ENCODE measurements at places on chromosomes 1 and 21.

DNA sequence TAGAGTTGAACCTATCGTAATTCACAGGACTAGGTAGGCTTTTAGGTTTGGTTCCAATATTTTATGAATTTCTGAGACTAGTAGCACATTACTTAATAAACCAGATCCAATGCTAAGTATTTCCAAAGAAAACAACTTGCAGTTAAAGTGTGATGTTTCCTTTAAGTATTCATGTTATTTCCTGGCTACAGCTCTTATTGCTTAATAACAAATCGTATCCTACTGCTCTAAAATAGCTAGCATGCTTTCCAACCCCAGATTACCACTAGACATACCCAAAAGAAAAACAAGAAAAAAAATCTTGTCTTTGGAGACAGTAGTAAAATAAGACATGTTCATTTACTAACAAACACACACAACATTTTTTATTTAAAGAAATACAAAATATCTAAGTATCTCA is 898 bp downstream of the KRTAP27-1 start:
- no peaks in the 10 kb centered on the region for H3K36me3 ChIP-seq
- no peaks in the 10 kb centered on the region for H3K27me3 ChIP-seq
- H3K4me3 ChIP-seq, result no peak overlapping the region
- no peak overlapping the region for H3K27ac ChIP-seq
- no peak for DNase-seq
- H3K4me1 ChIP-seq, result no peaks in the 10 kb centered on the region

DNA sequence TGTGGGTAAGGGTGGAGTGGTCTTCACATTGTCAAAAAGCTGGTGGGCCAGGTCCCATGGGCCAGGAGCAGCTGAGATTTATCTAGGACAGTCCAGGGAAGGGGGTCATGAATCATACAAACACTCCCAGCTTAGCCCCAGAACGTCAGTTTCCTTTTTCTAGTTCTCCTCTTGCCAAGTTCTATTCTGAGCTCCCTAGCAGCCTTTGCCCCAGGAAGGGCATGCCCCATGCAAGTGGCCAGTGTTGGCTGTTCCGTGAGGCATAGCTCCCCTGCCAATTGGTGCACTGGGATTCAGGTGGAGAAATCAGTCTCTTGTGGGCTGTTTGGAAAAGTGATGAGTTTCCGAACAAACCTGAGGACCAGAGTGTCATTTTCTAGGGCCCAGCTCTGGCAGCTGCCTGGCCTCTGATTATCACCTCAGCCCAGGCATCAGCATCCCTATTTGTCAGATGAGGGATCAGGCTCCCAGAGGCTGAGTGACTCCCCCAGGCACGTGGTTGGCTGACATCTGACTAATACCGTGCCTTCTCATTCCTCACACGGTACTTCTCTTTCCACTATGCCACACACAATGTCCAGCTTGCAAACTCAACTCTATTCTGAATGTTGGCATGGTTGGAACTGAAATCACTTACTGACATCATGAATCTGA is 14.2 kb upstream of the MYOM3 start:
- H3K27me3 ChIP-seq, result peaks cover 6% of the 10 kb centered on the region
- H3K27ac ChIP-seq, result no peak overlapping the region
- no peaks in the 10 kb centered on the region for H3K4me1 ChIP-seq
- H3K36me3 ChIP-seq, result peaks cover 2% of the 10 kb centered on the region
- no peak for DNase-seq

GRCh38 chr21:44773291-44773932 is 28.2 kb downstream of the UBE2G2 start:
- H3K4me3 ChIP-seq, result no peak overlapping the region
- H3K27me3 ChIP-seq, result no peaks in the 10 kb centered on the region
- H3K4me1 ChIP-seq, result peaks cover 7% of the 10 kb centered on the region
- H3K27ac ChIP-seq, result no peak overlapping the region
- DNase-seq, result no peak

GRCh38 chr1:21619375-21619947 is 49.7 kb downstream of the RAP1GAP start:
- H3K4me1 ChIP-seq, result peaks cover 6% of the 10 kb centered on the region
- peaks cover 37% of the 10 kb centered on the region for H3K27me3 ChIP-seq
- H3K27ac ChIP-seq, result no peak overlapping the region
- no peak overlapping the region for H3K4me3 ChIP-seq
- no peaks in the 10 kb centered on the region for H3K36me3 ChIP-seq
- no peak for DNase-seq

DNA sequence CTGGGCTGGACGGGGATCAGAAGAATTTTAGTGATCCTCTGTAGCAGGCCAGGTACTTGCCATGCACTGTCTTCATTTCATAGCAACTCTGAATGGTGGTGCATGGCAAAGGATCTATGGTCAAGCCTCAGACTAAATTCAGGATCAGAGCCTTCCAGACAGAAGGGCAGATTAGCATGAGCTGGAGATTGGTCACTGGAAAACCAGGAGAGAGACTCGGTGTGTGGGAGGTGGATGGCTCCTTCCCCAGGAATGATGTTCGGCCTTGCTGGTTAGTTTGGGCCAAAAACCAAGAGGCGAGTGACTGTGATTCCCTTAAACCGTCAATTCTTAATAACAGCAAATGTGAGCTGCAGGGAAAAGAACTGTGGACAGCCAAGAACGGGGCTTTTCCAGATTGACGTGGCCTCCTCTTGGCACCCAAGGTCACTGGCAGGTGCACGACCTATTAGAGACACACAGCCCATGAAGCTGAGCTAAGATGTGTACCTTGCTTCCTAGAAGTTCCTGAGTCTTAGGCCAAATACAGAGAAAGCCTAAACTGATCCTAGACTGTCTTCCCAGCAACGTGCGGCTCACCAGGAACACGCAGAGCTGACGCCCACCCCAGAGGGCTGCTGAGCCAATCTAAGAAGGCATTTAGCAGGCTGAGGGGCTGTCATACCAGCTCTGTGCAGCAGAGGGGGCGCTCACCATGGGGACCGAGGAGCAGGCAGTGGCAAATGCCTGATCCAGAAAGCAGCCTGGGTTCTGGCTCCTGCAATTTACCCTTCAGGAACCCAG is 18.5 kb downstream of the ALDH4A1 start:
- no peaks in the 10 kb centered on the region for H3K36me3 ChIP-seq
- H3K4me1 ChIP-seq, result no peaks in the 10 kb centered on the region
- H3K4me3 ChIP-seq, result no peak overlapping the region
- no peaks in the 10 kb centered on the region for H3K27me3 ChIP-seq
- peak; percentile 46 for DNase-seq

- DNase-seq, result no peak
- peaks cover 18% of the 10 kb centered on the region for H3K4me1 ChIP-seq
- H3K27me3 ChIP-seq, result peaks cover 5% of the 10 kb centered on the region
- no peak overlapping the region for H3K27ac ChIP-seq
- no peak overlapping the region for H3K4me3 ChIP-seq
These were observed 29.1 kb upstream of the RGS8 start for GRCh38 chr1:182713492-182713891.

DNA sequence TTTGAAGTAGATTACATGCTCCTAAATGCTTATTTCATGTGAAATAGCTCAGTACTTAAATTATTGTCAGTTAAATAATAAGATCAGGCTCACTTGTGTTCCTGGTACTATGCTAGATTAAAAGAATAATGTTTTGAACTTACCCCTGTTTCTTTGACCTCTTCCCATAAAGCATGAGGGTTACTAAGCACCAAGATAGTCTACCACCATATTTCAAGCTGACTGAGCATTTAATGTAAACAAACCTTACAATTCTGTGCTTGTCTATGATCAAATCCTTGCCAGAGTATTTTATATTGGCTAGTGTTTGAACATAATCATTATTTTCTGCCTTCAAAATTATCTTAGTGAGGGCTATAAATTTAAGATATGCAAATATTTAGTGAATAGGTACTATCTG is 98.1 kb downstream of the LHX9 start:
- no peak for DNase-seq
- no peaks in the 10 kb centered on the region for H3K4me1 ChIP-seq
- no peak overlapping the region for H3K27ac ChIP-seq
- no peak overlapping the region for H3K4me3 ChIP-seq
- peaks cover 4% of the 10 kb centered on the region for H3K27me3 ChIP-seq

DNA sequence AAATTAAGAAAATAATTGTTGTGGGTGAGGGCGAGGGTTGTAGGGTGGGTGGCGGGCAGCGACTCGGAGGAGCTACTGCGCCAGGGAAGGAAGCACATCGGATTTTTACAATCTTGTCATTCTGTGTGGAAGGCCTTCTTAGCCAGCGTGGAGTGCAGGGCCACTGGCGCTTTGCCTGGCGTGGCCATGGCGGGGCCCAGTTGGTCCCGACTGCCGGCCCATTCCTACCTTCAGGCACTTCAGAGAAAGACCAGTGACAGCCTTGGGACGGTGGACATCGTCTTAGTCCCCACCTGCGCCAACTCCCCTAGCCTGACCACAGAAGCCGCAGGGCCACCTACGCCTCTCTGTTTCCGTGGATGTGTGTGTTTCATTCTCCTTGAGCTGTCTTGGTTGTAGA is 136.9 kb upstream of the NEGR1 start:
- H3K36me3 ChIP-seq, result no peaks in the 10 kb centered on the region
- no peak overlapping the region for H3K27ac ChIP-seq
- no peaks in the 10 kb centered on the region for H3K27me3 ChIP-seq
- DNase-seq, result no peak

Data from naive B cell (primary cell).